ENCODE measurements at places on chromosomes 12 and 14.

- DNase-seq, result no peak
Measured at GRCh38 chr12:32229971-32230612, 123.4 kb downstream of the BICD1 start.

DNA sequence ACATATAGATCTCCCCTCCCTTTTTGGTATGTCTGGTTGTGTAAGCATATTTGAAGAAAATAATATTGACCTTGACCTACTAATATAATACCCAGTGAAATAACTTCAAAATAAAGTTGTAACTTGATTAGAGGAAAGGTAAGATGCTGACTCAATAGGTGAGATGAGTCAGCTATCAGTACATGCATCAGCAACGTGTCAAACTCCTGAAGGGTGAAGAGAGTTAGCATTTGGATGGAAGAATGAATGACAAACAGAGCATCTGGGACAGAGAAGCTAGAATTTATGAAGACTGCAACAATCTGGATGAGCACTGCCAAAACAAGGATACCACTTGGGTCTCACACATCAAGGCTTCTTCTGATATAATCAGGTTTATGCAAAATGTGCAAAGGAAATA is 74.9 kb downstream of the PPP2R5E start:
- DNase-seq, result no peak

- no peak for DNase-seq
Measured at GRCh38 chr14:79009286-79009685, 839.1 kb downstream of the NRXN3 start.

- DNase-seq, result no peak
Measured at GRCh38 chr14:72523424-72524294, 370.2 kb downstream of the DPF3 start.

GRCh38 chr14:45679853-45680252 is 426.9 kb upstream of the MIS18BP1 start:
- DNase-seq, result no peak

DNA sequence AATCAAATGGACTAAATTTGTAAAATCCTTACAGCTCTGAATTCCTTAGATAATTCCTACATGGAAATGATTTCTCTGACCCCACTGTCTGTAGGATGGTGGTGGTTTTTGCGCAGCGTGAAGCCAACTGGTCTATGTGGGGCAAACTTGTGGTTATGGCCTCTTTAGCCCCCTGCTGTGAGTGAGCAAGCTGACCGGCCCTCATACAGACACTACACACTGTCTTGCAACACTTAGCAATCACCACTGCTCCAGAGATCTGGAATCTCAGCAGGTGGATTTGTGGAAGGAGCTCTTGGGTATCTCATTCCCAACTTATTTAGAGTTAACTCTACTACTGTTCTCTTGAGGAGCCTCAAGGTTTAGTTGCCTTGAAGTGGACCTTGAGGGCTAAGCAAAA is 70.2 kb downstream of the SCN8A start:
- no peak for DNase-seq

DNA sequence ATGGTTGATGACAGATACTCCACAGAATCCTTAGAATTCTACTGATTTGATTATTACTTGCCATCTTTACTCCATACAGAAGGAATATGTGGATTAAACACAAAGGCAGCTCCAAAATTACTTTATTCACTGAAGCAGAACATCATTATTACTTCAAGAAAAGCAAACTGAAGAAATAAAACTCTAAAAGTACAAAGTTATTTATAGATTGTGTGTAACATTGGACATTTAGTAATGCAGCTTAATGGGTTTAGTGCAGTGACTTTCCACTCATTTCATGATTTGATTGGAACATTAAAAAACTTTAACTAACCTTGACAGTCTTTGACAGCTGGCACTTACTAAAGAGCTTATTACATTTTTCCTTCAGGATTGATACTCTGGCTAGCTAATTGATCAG is 59.0 kb upstream of the ATP2A2 start:
- DNase-seq, result no peak

GRCh38 chr14:21825149-21825743 is 151.6 kb upstream of the OR4E1 start:
- DNase-seq, result no peak

GRCh38 chr12:102475355-102475754 is 5.0 kb downstream of the IGF1 start:
- DNase-seq, result no peak

DNA sequence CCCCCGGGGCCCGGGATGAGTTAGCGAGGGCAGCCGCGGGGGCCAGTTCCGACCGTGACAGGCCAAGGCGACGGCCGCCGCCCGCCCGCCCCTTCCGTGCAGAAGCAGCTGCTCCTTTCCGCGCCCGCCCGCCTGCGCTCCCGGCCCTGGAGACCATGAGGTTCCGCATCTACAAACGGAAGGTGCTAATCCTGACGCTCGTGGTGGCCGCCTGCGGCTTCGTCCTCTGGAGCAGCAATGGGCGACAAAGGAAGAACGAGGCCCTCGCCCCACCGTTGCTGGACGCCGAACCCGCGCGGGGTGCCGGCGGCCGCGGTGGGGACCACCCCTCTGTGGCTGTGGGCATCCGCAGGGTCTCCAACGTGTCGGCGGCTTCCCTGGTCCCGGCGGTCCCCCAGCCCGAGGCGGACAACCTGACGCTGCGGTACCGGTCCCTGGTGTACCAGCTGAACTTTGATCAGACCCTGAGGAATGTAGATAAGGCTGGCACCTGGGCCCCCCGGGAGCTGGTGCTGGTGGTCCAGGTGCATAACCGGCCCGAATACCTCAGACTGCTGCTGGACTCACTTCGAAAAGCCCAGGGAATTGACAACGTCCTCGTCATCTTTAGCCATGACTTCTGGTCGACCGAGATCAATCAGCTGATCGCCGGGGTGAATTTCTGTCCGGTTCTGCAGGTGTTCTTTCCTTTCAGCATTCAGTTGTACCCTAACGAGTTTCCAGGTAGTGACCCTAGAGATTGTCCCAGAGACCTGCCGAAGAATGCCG is 699 bp downstream of the MGAT2 start:
- no peak for DNase-seq

DNA sequence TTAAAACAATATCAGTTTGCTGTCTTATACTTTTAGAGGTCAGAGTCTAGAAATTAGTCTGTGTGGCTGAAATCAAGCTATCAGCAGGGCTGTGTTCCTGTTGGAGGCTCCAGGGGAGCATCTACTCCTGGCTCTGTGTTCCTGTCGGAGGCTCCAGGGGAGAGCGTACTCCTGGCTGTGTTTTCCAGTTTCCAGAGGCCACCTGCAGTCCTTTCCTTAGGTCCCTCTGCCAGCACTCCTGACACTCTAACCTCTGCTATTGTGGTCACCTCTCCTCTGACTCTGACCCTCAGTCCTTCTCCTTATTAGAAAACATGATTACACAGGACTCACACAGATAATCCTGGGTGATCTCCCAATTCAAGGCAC is 1140.7 kb upstream of the TMEM132C start:
- no peak for DNase-seq

DNA sequence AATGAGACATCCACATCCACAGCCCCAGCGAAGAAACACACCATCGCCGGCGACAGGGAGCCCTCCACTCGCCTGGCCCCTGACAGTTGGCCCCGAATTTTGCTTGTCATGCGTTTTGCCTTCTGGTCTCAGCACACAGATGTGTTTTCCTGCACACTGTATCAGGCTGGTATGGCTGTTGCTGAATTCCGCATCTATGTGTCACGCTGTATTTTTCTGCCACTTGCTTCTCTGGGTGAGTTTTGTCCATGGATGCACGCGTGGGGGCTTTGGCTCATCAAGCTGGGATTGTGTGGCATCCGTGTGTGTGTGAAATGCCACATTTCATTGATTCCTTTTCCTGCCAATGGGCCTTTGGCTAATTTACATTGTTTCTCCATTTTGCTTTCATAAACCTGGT is 26.5 kb downstream of the ARL6IP4 start:
- DNase-seq, result no peak

GRCh38 chr12:45168976-45169375 is 46.9 kb upstream of the ANO6 start:
- DNase-seq, result no peak

- no peak for DNase-seq
Measured at GRCh38 chr12:89306827-89307473, 45.4 kb downstream of the DUSP6 start.

GRCh38 chr12:80837342-80837978 is 100.3 kb downstream of the LIN7A start:
- DNase-seq, result no peak

GRCh38 chr14:96710060-96710666 is 87.0 kb upstream of the VRK1 start:
- no peak for DNase-seq

DNA sequence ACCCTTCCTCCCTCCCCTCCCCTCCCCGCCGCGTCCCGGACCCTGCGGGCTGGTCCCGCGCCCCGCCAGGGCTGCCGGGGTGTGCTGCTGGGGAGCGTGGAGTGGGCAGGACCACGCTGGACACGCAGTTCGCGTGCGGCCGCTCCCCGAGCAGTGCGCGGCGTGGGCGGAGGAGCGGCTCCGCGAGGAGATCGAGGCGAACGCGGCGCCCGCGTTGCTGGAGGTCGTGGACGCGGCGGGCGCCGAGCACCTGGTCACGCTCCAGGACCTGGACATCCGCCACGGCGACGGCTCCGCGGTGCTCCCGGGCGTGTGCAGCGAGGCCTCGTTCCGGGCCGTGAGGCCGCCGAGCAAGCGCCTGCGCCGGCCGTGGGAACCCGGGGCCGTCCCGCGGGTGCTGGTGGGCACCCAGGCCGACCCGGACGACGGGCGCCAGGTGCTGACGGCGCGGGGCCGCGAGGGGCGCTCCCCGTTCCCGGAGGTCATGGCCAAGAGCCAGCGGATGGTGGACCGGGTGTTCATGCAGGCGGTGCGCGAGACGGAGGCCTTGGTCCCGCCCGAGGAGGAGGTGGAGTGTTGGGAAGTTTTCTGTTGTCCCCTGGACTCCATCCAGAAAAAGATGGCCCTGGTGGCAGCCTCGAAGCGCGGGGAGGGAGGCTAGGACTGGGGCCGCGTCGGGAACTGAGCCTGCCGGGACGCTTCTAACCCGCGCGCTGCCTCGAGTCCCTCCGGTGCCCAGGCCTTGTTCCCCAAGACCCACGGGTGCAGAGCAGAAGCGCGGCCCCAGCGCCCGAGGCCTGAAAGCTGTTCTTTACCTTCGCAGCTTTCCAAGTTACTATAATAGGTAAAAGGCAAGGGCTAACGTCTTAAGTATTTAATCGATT is 54.7 kb upstream of the EIF5 start:
- no peak for DNase-seq

GRCh38 chr12:95820096-95820703 is 29.6 kb upstream of the NTN4 start:
- no peak for DNase-seq

DNA sequence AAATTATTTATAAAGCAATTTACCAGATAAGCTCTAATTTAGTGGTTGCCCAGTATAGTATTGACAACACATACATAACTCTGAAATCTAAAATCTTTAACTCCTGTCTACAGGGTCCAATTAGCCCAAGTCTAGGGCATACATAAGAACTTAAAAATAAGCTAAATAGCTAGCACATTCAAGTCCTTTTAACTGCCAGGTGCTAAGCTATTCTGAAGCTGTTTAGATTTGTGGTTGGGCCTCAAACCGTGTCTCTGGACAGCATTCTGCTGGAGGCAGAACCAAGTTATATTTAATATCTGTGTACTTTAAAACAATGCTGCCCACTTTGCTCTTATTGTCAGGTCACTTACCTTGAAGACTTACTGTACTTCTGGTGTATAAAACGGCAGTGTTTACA is 19.0 kb downstream of the RPS6KA5 start:
- DNase-seq, result no peak

DNA sequence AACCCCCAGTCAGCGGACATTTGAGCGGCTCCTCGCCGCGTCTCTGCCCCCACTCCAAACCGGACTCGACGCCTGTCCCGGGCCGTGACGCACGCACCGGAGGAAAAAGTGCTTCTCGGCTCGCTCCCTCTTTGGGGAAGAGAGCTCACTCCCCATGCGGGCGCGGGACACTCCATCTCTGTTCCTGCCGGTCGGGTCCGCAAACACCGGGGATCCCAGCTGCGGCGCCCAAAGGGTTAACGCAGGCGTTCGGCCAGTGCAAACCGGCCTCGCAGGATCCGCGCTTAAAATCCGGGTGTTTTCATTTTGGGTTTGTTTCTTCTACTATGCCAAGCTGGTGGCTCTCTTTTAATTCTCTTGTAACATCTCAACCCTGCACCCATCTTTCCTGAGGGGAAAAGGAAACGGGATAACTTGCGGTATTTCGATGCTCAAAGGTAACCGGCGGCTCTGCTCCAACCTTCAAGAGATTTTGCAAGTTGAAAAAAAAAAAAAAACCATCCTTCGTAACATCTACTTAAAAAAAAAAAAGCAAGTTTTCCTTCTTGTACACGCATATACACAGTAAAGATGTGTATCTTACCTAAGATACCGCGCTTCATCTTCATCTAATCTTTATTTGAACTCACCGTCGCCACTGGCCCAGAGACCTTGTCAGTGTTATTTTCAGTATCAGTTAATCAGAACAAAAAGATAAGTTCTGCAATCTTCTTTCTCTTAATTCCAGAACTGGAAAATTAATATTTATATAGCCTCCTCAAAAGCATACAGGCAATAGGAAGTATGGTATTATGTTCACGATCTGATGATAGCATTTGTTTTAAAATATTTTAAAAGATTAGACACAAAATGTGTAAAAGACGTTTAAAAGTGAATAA is 1.6 kb upstream of the ATP2B1 start:
- DNase-seq, result no peak

- DNase-seq, result peak; percentile 45
Measured at GRCh38 chr14:69242311-69243224, 17.4 kb upstream of the GALNT16 start.

GRCh38 chr14:23548351-23549318 is 2.9 kb downstream of the ZFHX2 start:
- no peak for DNase-seq

DNA sequence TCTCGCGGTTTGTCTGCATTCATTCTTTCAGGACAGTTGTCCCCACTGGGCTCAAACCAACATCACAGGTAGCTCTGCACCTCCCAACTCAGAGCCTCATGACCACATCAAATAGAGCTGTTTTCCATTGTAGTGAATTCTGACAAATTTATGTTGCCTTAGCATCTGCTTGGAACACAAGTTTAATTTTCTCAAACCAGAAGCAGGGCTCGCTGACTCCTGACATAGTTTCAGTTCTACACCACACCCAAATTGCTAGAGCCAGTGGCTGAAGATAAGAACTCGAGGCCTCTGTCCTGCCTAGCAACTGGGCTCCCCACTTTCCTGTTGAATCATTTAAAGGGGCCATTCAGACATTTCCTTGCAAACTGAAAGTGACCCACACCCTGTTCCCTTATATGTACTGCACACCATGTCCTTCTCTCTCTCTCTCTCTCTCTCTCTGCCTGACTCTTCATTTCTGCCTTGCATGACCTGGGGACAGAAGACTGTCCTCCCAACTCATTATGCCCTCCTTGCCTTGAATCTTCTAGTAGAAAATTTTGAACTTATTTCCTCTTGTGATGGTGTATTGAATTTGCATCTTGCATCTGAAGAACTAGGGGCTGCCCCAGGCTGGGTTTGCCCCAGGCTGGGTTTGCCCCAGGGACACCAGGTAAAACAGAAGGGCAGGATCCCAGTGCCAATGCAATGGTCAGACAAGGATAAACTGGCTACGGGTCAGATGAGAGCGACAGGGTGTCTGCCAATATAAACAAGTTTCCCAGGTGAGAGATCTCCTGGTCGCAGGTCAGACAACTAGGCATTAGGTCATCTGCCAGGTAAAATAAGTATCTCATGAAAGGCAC is 9.7 kb upstream of the WSCD2 start:
- DNase-seq, result peak; percentile 4

GRCh38 chr14:57863471-57863870 is 2.4 kb downstream of the SLC35F4 start:
- DNase-seq, result no peak

GRCh38 chr14:97827746-97828145 is 1030.6 kb downstream of the VRK1 start:
- no peak for DNase-seq

- no peak for DNase-seq
Measured at GRCh38 chr12:65668981-65669695, 155.1 kb upstream of the HMGA2 start.
